ENCODE measurements at places on chromosomes 2 and 18.

DNA sequence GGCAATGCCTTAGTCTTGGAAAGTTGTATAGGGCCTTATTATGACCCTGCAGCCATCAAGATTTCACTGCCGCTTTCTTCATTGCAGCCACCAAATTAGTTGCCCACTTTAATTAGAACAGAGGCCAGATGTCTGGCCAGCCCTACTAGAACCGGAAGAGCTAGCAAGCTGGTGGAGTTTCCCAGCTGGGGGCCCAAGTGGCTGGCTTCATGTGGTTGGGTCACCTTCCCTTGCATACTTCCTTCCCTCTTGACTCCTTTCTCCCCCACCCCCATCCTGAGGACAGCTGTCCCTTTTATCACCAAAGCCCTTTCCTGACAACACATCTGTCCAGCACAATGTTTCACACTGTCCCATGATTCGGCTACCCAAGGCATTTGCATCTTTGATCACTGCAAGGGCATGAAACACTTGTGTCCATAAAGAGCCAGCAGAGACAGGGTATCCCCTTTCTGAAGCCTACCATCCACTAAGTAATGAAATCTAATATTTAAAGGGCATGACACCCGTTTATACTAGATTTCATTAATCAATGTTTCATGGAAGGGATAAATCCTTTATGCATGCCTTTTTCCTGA lies 187.2 kb downstream of the BCL11A start:
- no peak for DNase-seq

DNA sequence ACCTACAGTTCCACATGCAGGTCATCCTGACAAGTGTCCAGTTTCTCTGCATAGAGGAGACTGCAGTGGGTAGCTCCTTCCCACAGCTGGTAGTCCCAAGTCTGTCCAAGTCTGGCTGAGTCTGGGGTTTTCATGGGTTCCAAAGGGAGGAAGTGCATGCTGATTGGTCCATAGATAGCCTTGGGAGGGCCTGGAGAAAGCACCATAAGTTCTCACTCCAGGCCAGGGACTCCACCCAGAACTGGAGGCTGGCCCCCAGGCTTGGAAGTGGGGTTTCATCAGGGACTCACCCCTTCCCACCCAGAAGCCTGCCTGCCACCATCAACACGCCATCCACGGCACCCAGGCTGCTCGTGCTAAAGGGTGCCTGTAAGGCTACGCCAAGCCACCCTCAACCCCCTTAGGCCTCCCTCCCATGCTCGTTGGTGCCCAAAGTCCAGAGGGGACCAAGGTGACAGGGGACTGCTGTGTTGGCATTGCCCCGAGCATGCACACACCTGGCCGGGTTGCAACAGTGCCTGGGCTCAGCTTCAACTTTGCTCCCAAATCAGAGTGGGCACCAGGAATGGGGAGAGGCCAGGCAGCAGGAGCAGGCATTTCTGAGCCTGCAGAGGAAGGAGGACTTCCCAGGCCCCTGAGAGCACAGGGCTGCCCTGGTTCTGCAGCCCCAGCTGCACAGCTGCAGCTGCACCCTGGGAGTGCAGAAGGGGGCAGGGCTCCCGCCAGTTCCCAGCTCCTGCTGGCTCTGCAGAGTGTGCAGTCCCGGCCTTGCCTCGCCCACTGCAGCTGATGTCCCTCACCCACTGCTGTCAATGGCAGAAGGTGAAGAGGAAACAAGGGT lies 116.5 kb upstream of the MAP2 start:
- DNase-seq, result no peak

- DNase-seq, result no peak
Observed at GRCh38 chr2:16973586-16974286, 308.1 kb upstream of the CYRIA start.

DNA sequence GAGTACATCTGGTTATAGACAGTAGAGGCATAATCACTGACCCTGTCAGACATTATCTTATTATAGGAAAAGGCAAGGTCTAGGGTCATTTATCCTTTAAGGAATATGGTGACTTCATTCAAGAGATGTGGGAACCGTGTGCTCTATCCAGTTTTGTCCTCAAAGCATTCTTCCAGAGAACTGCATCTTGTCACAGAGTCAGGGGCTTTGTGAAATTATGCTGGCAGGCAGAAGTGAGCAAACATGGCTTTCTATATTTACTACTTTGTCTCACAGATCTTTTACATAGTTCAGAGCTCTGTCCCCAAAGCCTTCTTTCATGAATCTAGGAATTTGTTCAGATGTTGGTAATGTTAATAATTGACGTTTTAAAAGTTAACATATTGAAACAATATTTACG lies 177.4 kb downstream of the ASXL3 start:
- DNase-seq, result no peak

DNA sequence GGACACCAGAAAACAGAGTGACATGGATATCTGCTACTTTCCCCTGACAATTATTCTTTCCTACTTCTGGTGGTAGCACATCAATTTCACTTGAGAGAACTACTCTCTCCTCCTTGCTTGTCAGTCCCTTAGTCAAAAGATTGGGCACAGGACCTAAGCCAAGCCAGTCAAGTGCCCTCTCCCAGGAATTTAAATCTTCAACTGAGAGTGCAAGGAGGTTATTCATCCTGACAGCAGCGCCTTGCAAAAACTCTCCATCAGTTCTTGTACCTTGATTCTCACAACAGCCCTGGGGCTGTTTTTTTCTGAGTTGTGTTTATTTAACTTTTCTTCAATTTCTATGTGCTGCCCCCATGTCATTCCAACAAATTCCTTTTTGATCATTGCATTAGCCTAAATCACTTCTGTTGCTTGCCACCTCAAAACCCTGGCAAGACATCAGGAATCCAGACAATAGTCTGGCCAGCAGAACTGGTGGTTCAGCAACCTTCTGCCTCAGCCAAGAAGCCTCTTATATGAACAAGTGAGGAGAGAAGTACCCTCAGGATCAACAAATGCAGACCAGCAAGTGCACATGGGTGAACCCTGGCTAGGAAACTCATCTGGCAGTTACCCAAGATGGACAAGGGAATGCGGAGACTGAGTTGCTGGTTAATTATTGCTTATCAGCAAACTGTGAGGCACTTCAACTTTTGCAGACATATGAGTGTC lies 19.4 kb downstream of the COL4A3 start:
- DNase-seq, result no peak

GRCh38 chr2:218217360-218218267 lies 625 bp downstream of the ARPC2 start:
- DNase-seq, result no peak

- DNase-seq, result peak; percentile 79
Observed at GRCh38 chr2:166494140-166494624, at the start of gene SCN7A. Gene SCN7A (minus strand): TSS chr2:166494249. CDS start chr2:166477696, 16,553 bp downstream.

- no peak for DNase-seq
Observed at GRCh38 chr2:15191789-15192188, 369.3 kb downstream of the NBAS start.

DNA sequence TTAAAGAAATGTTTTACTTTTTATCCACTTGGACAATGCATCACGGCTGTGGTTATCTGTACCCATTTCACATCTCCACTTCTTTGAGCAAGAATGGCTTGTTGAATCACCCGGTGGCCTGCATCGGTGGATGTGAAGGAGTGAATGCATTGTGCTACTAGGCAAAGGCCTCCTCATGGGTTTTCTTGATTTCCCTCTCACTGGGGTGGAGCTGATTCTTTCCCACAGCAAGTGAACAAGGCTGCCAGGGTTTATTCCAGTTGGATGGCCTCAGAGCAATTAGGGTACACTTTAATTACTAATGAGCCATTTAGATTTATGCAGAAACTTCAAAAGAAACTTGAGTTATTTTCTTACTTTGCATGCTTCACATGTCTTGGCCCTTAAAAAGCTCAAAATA lies 387.1 kb downstream of the RND3 start:
- DNase-seq, result no peak

- DNase-seq, result no peak
Observed at GRCh38 chr2:195642679-195643068, 14.4 kb upstream of the SLC39A10 start.

- DNase-seq, result no peak
Observed at GRCh38 chr2:48482313-48482712, 47.6 kb upstream of the STON1 start.

DNA sequence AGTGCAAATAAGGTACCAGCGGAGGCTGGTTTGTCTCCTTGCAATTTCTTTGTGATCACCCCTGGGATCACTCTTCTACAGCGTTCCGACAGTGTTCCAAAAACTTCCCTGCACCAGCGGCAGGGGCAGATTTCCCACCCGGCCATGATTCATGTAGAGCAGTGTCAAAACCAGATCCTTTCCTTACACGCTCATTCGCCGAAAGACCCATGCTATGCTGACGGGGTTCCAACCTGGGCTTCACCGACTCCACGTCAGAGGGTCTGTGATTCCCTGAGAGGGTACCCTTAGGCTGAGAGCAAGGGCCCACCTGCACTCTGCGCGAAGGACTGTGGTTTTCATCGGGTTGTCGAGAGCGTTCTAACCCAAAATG lies 423 bp upstream of the TTC27 start:
- no peak for DNase-seq

DNA sequence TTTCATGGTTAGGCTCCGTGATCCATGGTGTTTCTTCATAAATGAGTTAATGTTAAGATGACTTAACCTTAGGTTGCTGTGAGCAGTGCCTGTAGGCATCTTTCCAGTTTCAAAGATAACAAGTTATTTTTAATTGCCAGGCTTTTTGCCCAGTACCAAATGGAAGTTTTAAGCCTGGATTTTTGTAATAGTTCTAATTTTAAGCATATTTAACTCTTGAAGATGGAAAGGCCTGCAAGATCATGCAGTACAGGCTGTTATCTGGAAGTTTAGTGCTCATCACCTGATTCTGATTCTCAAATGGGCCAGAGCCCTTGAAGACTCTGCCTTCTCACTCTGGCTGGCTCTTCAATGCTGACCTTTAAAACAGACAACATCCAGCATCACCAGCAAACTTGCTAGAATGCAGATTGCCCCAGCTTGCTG lies 141.3 kb downstream of the NCK2 start:
- DNase-seq, result no peak

DNA sequence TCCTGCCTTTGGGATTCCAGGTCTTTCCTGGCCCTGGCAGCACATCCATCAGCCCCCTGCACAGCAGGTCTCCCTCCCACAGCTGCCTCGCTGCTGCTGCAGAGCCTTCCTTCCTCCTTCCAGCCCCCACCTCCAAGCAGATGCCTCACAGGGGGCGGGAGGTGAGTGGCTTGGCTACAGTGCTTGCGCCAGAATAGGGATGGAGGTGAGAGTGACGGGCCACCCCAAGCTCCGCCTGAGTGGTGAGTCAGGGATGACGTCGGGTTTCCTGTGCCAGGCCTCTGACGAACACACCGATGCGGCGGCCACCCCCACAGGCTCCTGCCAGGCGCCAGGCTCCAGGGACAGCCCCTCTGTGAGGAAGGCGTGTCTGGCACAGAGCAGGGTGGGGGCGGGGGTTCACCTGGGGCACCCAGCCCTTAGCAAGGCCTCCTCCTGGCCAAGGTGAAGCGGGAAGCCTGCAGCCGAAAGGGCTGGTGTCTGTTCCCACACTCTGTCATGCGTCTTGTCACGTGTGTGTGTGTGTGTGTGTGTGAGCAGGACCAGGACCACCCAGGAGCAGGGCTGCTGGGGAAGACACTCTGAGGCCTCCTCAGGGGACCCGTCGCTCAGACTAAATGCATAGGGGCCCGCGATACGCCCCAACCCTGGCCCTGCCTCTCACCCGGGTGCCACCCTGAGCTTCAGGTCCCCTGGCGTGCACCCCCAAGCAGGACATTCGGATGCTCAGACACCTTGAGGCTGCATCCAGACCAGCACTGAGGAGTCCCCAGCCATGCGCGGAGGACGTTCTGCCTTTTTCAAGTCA lies 3.4 kb upstream of the DUSP2 start:
- DNase-seq, result no peak

DNA sequence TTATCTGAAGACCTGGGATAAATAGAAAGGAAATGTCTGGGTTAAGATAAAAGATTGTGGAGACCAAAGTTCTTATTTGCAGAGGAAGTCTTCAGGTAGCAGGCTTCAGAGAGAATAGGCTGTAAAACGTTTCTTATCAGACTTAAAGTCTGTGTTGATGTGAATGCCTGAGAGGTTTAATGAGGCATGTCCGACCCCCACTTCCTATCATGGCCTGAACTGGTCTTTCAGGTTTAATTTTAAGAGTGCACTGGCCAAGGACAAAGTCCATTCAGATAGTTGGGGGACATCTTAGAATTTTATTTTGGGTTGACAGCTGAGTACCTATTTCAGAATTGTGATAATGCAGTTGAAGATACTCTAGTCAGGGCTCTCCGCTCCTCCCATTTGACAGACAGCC lies 92.1 kb downstream of the ATL2 start:
- no peak for DNase-seq

- no peak for DNase-seq
Observed at GRCh38 chr18:41145516-41145915, 809.5 kb upstream of the PIK3C3 start.

GRCh38 chr2:196169516-196169915 lies 1.9 kb downstream of the STK17B start:
- DNase-seq, result no peak

DNA sequence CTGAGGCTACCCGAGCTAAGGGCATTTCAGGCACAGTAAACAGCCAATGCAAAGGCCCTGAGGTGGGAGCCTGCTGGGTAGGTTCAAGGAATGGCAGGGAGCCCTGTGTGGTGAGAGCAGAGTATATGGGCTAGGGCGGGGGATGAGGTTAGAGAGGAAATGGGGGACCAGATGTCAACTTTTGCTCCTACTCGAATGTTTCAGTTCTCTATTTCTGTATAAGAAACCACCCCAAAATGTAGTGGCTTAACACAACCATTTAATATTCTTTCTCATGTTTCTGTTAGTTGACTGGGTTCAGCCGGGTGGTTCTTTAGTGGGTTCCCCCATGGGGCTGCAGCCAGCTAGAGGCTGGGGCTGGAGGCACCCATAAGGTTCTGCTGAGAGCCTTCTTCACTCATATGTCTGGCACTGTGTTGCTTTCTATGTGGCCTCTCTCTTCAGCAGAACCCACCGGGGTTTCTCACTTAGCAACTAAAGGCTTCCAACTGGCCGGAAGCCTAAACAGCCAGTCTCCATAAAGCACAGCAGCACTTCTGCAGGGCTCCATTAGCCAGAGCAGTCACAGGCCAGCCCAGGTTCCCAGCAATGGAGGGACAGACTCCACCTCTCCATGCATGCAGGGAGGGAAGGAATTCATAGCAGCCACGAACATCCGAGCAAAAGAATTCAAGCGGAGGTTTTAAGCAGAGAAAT lies 5.6 kb upstream of the ATOH8 start:
- DNase-seq, result no peak

DNA sequence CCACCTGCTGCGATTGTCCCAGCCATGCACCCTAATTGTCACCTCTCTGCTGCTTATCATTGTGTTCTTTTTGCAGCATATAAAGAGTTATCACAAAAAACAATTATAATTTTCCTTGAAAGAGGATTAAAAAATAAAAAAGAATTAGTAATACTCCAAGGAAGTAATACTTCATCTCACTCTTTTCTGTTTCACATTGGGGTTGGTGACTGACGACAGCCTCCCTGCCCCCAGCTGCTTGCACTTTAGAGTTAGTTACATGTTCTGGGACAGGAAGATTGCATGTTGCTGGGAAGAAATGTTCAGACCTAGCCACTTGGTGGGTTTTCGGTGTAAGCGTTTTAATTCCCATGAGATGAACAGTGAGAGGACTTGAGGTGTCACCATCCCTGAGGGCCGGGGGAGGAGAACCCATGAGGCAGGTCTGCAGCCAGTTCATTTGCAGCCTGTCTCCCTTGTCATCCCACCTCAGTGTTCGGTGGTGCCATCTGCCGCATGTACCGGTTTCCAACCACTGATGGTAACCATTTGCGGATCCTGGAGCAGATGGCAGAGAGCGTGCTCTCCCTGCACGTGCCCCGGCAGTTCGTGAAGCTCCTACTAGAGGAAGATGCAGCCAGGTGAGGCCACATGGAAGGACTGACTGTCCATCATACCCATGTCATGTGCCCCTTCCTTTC lies 69.1 kb downstream of the COA5 start:
- DNase-seq, result no peak

GRCh38 chr2:239667431-239667985 lies 266.7 kb upstream of the HDAC4 start:
- no peak for DNase-seq

All from left renal pelvis (tissue), 4 donors.